MCF 10A (cell line): ENCODE measurements at places on chromosomes 3 and 15.

- peaks cover 20% of the 10 kb centered on the region for H3K4me1 ChIP-seq
- H3K36me3 ChIP-seq = peaks cover 36% of the 10 kb centered on the region
- peak overlapping the region; percentile 90 for H3K27ac ChIP-seq
These were observed 1.5 kb downstream of the ZNF639 start for GRCh38 chr3:179324270-179324754.

- no peaks in the 10 kb centered on the region for H3K36me3 ChIP-seq
- DNase-seq = no peak
- H3K27ac ChIP-seq = no peak overlapping the region
- H3K4me3 ChIP-seq = no peak overlapping the region
- peaks cover 22% of the 10 kb centered on the region for H3K4me1 ChIP-seq
These were observed 51.8 kb upstream of the SSR3 start for GRCh38 chr3:156606729-156607128.

- H3K4me1 ChIP-seq = no peaks in the 10 kb centered on the region
- H3K36me3 ChIP-seq = no peaks in the 10 kb centered on the region
These were observed 28.5 kb upstream of the APOD start for GRCh38 chr3:195612075-195612800.

DNA sequence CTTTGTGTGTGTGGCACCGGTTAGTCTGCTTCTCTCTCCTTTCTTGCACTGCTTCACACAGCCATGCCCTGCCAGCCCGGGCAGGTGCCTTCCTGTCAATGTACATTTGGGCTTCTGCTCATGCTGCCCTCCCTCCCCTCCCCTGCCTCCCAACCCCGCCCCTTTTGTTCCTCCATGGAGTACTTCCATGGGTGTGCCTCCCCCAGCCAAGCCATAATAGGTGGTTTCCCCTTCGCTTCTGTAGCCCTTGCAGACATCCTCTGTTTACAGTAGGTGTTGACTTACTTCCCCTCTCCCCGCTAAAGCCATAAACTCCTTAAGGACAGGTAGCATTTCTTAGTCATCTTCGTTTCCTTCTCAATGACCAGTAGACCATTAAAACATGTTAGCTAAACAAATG lies 31.8 kb upstream of the CRTC3 start:
- H3K36me3 ChIP-seq = peaks cover 100% of the 10 kb centered on the region
- H3K4me3 ChIP-seq = no peak overlapping the region
- DNase-seq = no peak
- no peaks in the 10 kb centered on the region for H3K27me3 ChIP-seq
- H3K4me1 ChIP-seq = no peaks in the 10 kb centered on the region
- no peak overlapping the region for H3K27ac ChIP-seq

GRCh38 chr3:163071713-163072112 lies 1575.1 kb downstream of the OTOL1 start:
- H3K27me3 ChIP-seq = no peaks in the 10 kb centered on the region
- H3K4me1 ChIP-seq = no peaks in the 10 kb centered on the region
- H3K27ac ChIP-seq = peak overlapping the region; percentile 31
- H3K36me3 ChIP-seq = no peaks in the 10 kb centered on the region
- peak; percentile 57 for DNase-seq
- H3K4me3 ChIP-seq = no peak overlapping the region

GRCh38 chr3:16551342-16551976 lies 38.0 kb upstream of the RFTN1 start:
- no peak for DNase-seq
- H3K27me3 ChIP-seq = peaks cover 20% of the 10 kb centered on the region
- peaks cover 5% of the 10 kb centered on the region for H3K36me3 ChIP-seq
- peaks cover 22% of the 10 kb centered on the region for H3K4me1 ChIP-seq
- H3K27ac ChIP-seq = peak overlapping the region; percentile 54

DNA sequence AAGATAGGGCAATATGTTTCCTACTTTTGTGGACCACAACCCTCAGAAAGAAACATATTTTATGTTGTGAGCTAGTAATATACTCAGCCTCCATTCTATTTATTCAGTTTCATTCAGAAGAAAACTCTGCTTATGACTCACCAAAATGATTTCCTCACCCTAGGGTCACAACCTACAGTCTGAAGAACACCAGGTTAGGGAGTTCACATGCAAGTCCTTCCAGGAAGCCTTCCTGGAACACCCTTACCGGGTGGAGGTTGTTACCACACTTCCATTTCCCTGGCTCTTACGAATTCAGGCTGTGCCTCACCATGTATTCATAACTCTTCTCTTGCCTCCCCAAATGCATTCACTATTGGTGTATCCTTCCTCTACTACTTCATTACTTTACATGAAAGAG lies 228.0 kb upstream of the ADAMTS9 start:
- no peak overlapping the region for H3K4me3 ChIP-seq
- H3K4me1 ChIP-seq = peaks cover 20% of the 10 kb centered on the region
- H3K27me3 ChIP-seq = no peaks in the 10 kb centered on the region
- no peak overlapping the region for H3K27ac ChIP-seq

GRCh38 chr15:101844916-101845315 lies 32.9 kb downstream of the OR4F15 start:
- no peak overlapping the region for H3K4me3 ChIP-seq
- H3K4me1 ChIP-seq = no peaks in the 10 kb centered on the region
- no peak overlapping the region for H3K27ac ChIP-seq
- peaks cover 6% of the 10 kb centered on the region for H3K36me3 ChIP-seq

GRCh38 chr3:41234823-41235721 lies 35.8 kb downstream of the CTNNB1 start:
- no peaks in the 10 kb centered on the region for H3K27me3 ChIP-seq
- no peak overlapping the region for H3K4me3 ChIP-seq
- DNase-seq = no peak
- peaks cover 100% of the 10 kb centered on the region for H3K36me3 ChIP-seq
- H3K4me1 ChIP-seq = peaks cover 9% of the 10 kb centered on the region
- peak overlapping the region; percentile 49 for H3K27ac ChIP-seq

GRCh38 chr15:70258369-70259027 lies 160.8 kb upstream of the TLE3 start:
- H3K27ac ChIP-seq = no peak overlapping the region
- H3K27me3 ChIP-seq = peaks cover 19% of the 10 kb centered on the region
- DNase-seq = peak; percentile 59
- no peak overlapping the region for H3K4me3 ChIP-seq

DNA sequence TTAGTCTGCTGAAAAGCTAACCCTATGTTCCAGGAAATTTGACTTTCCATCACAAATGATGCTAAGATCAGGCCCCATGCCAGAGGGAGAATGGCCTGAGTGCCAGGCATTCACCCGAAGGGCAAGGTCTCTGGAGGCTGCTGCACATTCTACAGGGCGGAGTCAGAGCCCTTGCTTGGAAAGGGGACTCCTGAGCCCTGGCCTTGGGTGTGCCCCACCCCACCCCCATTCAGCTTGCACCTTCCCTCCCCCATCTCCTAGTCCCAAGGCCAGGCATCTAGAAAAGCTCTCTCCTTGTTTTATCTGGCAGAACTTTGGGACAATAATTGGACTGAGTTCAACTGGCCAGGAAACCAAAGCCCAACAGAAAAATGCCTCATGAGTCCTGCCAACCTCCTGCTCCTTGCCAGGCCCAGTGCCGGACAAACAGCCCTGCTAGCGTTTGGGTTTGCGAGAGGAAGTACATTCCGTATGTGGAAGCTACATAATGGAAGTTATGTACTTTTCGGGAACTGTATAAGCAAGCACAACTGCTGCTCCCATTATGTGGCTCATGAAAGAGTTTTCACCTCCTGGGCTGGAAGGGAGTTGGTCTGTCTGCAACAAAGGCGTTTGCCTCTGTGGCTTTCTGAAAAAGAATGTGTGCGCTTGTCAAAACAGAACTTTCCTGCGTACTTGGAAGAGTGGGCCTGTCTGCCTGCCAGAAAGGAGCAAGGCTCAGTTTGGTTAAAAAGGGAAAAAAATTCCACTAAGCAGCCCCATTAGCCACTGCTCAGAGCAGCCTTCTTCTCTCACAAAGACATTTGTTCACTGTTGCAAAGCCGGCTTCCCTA lies 321.5 kb upstream of the CTNNB1 start:
- peak overlapping the region; percentile 4 for H3K27ac ChIP-seq
- H3K27me3 ChIP-seq = no peaks in the 10 kb centered on the region

DNA sequence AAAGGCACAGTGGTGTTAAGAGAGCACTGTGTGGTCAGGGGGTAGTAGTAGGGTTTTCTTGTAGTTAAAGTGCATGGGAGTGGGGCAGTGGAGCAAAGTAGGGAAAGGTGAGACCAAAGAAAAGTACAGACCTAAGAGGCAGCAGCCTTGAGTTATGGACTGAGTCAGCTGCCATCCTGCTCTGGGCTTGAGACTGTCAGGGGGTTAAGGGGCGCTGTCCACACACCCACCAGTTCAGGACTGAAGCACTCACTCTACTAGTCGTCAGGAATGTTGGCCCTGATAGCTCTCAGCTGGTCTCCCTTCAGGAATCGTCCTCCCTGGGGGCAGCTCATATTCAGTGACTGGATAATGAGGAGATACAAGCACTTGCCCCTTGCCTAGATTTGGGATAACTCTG lies 7.9 kb downstream of the CCR4 start:
- no peak for DNase-seq
- H3K27ac ChIP-seq = no peak overlapping the region
- no peaks in the 10 kb centered on the region for H3K27me3 ChIP-seq
- no peak overlapping the region for H3K4me3 ChIP-seq
- H3K4me1 ChIP-seq = peaks cover 11% of the 10 kb centered on the region
